Stimulated activated CD8-positive, alpha-beta memory T cell treated with anti-CD3 and anti-CD28 coated beads, Interleukin-15, amount 100 ng/mL, for 1 hour (primary cell): ENCODE measurements at places on chromosomes 7 and 10.

DNA sequence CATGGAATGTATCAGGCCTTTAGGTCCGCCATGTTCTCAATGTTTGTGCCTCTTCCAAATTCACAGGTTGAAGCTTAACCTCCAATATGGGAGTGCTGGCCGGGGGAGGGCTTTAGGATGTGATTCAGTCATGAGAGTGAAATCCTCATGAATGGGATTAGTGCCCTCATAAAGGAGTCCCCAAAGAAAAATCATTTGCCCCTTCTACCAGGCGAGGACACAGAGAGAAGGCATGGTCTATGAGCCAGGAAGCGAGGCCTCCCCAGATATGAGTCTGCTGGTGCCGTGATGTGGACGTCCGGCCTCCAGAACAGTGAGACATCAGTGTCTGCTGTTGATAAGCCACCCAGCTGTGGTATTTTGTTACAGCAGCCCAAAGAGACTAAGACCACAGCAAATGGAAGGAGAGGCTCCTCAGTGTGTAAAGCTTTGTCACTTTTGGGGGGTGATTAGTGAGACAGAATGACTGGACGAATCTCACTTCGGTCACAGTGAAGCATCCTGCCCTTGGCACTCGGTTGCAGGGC lies 231.3 kb upstream of the KLF6 start:
- DNase-seq = no peak

GRCh38 chr7:69651101-69651590 lies 52.9 kb downstream of the AUTS2 start:
- DNase-seq = no peak

GRCh38 chr7:101207459-101207858 lies 6.6 kb upstream of the MOGAT3 start:
- no peak for DNase-seq

GRCh38 chr10:91335147-91335546 lies 75.0 kb upstream of the HECTD2 start:
- DNase-seq = no peak
